ENCODE measurements at places on chromosomes 6 and 20. TPM values are rescaled to one million over a fixed set of nuclear protein-coding genes. Genes with fewer than 3 reads are reported as not detected.

The CPNE5 gene
- 1.5 TPM for polyA plus RNA-seq

The THEMIS gene
- polyA plus RNA-seq: 0.25 TPM

The POU5F1 gene
- polyA plus RNA-seq: 4.9 TPM

The GSTA4 gene
- 19.5 TPM for polyA plus RNA-seq

The ZBP1 gene
- polyA plus RNA-seq: 0.15 TPM

The KCNQ2 gene
- polyA plus RNA-seq: 0.10 TPM

The ENPP3 gene
- 0.09 TPM for polyA plus RNA-seq

The IYD gene
- 0.12 TPM for polyA plus RNA-seq

The DLL1 gene
- 7.0 TPM for polyA plus RNA-seq

The RIPPLY2 gene
- not detected for polyA plus RNA-seq

The SLC17A3 gene
- not detected for polyA plus RNA-seq

The NRSN2 gene
- polyA plus RNA-seq: 26.4 TPM
